ENCODE measurements at places on chromosomes 4 and X.

DNA sequence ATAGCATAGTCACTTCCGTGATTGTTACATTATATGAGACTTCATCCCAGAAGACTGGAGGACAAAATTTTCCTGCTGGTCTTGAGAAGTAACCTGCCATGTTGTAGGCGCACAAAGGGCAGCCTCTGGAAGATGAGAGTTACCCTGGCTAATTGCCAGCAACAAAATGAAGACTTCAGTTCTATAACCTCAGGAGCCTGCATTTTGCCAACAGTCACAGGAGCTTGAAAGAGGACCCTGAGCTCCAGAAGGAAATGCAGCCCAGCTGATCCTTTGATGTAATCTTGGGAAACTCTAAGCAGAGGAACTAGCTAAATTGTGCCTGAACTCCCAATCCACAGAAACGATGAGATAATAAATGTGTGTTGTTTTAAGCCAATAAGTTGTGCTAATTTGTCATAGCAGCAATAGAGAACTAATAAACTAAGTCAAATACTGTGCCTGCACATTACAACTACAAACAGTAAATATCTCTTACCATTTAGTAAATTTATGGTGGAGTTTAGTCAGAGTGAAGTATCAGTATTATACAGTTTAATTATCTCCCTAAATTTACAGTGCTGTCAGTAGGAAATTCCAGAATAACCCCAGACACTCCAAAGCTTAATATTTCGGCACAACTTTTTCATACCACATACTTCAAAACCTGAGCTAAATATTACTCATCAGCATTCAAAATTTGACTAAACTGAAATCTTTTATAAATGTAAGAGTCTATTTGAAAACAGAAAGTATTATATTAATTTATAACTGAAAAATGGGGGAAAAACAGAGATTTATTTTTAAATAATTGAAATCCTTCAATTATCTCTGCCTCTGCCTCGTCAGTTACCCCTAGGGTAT, 90.1 kb upstream of the MAPK10 start:
- no peaks in the 10 kb centered on the region for H3K4me1 ChIP-seq
- no peak overlapping the region for H3K4me3 ChIP-seq
- no peak for DNase-seq
- H3K36me3 ChIP-seq: no peaks in the 10 kb centered on the region

DNA sequence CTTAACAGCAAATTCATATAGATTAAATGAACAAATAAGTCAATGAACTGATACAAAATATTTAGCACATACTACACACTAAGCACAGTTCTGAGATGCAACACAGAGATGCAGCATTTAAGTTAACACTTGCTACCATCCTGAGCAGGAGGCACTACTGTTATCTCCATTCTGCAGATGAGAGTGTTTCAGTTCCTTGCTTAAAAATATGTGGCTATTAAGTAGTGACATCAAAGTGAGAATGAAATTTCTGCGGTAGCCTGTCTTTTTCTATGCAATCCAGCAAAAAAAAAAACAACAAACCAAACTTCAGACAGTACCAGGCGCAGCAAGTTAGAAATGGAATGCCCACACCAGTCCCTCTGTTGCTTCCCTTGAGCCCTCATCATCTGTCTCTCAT, 90.8 kb downstream of the SHISA3 start:
- H3K4me3 ChIP-seq: no peak overlapping the region
- no peaks in the 10 kb centered on the region for H3K36me3 ChIP-seq

- peaks cover 32% of the 10 kb centered on the region for H3K4me1 ChIP-seq
- DNase-seq: peak; percentile 95
- peak overlapping the region; percentile 64 for H3K27ac ChIP-seq
These were observed 21.0 kb upstream of the BCORL1 start for GRCh38 chrX:129961180-129962083.

DNA sequence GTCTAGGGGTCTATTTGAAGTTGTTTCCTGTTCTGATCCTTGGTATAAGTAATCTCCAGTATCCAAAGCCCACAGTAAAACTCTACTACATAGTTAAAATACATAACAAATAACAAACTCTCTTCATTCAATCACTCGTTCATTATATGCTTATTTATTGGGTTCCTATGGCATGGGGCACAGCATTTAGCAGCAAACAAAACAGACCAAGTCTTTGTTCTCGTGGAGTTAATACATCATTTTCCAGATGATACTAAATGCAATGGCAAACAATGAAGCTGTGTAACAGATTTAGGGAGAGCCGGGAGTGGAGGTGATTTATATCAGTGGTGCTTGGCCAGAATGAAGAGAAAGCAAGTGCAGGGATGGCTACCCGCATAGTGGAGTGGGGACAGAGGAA, 36.6 kb upstream of the SPARCL1 start:
- no peaks in the 10 kb centered on the region for H3K27me3 ChIP-seq
- H3K4me3 ChIP-seq: no peak overlapping the region
- no peak for DNase-seq
- no peak overlapping the region for H3K27ac ChIP-seq
- no peaks in the 10 kb centered on the region for H3K36me3 ChIP-seq
- no peaks in the 10 kb centered on the region for H3K4me1 ChIP-seq

DNA sequence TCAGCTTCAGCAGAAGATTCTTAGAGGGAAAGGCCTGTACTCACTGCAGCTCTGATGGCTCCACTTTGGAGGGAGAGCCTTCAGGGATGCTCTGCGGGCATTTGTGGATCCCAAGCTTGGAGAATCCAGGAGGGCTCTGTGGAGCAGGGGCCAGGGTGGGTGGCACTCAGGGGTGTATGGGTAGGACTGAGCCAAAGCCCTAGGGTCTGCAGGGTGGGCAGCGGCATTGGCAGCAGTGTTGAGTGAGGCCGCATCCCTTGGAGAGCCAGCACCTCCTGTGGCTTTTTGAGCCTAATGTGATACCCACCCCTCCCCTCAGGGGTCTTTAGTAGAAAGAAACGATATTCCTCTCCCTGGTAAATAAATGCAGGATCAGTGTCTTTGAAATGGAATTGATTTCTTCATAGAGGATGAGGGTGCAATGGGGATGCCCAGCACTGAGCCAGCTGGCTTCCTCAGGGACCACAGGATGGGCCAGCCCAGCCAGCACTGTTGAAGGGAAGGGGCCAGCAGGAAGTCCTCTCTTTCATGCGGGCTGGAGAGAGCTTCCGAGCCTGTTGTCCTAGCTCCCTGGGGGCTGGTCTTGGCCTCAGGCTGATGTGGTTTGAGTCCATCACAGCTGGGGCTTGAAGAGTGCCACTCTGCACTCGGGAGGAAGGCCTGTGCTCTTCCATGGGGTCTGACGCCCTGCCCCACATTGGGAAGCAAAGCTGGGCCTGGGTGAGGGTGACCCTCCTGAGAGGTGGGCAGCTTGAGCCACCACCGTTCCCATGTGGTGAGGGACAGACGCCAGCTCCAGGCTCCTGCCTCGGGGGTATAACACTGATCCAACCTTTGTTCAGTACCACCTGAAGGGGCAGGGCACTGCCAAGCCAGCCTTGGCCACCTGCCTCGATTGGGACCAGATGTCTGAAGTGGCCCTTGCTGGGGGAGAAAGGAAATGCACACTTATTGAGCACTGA, 49.5 kb downstream of the PSAPL1 start:
- no peak overlapping the region for H3K4me3 ChIP-seq
- peak; percentile 44 for DNase-seq
- H3K4me1 ChIP-seq: no peaks in the 10 kb centered on the region
- no peaks in the 10 kb centered on the region for H3K36me3 ChIP-seq
- H3K27me3 ChIP-seq: no peaks in the 10 kb centered on the region

DNA sequence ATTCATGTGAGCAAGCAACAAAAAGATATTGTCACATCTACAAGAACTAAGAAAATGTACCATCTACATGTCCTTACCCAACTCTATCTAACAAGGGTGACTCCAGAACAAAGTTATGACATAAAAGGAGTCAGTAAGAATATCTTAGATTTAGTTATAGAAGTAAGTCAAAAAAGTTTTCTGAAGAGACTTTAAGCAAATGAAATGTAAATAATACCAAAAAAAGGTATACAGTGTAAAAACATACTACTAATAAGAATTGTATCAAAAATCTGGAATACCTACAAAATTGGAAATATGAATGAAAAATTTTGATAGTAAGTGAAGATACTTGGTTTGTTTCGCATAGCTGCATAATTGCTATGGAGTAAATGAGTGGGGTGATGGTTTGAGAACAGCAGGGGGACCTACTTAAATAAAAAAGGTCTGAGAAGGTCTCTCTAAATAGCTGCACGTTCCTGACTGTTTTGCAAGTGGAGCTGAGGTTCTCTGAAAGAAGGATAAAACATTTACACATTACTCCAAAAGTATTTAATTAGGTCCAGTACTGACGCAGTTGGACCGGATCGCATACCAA, 51.0 kb upstream of the ENPP6 start:
- H3K36me3 ChIP-seq: no peaks in the 10 kb centered on the region
- H3K27me3 ChIP-seq: no peaks in the 10 kb centered on the region
- H3K27ac ChIP-seq: peak overlapping the region; percentile 95

GRCh38 chr4:14568351-14568750, 433.9 kb upstream of the CPEB2 start:
- H3K4me3 ChIP-seq: no peak overlapping the region
- H3K4me1 ChIP-seq: no peaks in the 10 kb centered on the region

DNA sequence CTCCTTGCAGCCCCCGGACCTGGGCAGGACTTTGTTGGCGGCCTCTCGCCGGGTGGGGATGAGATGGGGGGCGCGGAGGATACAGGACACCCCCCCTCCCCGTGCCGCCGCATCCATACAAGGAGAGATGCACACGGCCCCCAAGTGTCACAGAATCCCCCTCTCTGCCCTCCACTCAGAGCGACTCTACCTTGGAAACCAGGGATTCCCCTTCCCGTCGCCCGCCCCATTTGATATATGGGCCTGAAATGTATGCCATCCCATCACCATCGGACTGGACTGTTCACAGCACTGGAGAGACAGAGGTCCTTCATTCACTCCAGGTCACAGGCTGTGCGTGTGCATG, 426 bp downstream of the PORCN start:
- peak overlapping the region; percentile 60 for H3K27ac ChIP-seq
- H3K36me3 ChIP-seq: no peaks in the 10 kb centered on the region
- peak overlapping the region; percentile 60 for H3K4me3 ChIP-seq
- H3K4me1 ChIP-seq: peaks cover 10% of the 10 kb centered on the region

- no peak overlapping the region for H3K27ac ChIP-seq
- no peaks in the 10 kb centered on the region for H3K27me3 ChIP-seq
- H3K4me1 ChIP-seq: no peaks in the 10 kb centered on the region
- H3K36me3 ChIP-seq: no peaks in the 10 kb centered on the region
These were observed 811.9 kb upstream of the PCDH7 start for GRCh38 chr4:29908276-29908675.

GRCh38 chrX:16754019-16754418, 32.2 kb upstream of the TXLNG start:
- no peaks in the 10 kb centered on the region for H3K4me1 ChIP-seq
- no peaks in the 10 kb centered on the region for H3K27me3 ChIP-seq
- no peak overlapping the region for H3K27ac ChIP-seq
- H3K4me3 ChIP-seq: no peak overlapping the region
- DNase-seq: no peak

DNA sequence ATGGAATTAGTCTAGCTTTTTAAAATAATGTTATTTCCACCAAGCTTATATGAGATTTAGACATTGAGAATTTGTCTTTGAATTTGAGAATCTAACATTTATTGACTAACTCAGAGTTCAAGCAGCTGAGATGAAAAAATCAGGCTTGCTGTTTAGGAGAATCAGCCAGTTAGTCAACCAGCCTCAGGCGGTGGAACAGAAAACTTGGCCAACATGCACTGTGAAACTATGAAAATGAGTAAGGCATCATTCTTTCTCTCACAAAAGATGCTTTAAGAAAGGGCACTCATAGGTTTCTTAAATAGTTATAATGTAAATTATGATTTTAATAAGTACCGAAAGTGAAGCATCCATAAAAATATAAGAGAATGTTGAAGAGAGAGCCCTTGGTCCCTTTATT, 84.2 kb downstream of the NFKB1 start:
- H3K4me1 ChIP-seq: peaks cover 16% of the 10 kb centered on the region
- DNase-seq: no peak
- H3K4me3 ChIP-seq: no peak overlapping the region
- no peaks in the 10 kb centered on the region for H3K27me3 ChIP-seq

DNA sequence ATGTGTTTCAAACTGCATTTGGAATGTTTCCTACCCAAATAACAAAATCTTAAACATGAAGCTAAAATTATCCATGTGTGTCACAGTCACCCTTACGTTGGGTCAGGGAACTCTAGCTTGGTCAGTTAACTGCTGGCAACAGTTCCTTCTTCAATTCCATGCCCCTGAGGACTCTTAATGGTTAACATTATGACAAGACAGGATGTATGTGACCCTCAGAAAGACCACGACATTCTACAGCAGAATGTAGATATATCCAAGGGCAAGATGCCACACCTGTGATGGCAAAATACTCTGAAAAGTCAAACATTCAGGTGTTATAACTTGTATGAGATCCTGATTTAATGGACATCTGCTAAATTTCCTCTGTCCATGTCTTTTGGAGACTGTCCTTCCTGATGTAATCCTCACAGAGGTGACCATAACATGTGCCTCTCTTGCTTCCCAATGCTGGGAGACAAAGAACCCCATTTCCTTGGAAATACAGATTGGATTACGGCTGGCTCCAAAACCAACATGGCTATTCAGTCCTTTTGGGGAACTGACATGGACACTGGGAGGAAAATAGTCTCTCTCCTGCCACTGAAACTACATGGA, 39.1 kb downstream of the YTHDC1 start:
- H3K27ac ChIP-seq: no peak overlapping the region
- no peaks in the 10 kb centered on the region for H3K27me3 ChIP-seq
- H3K4me1 ChIP-seq: no peaks in the 10 kb centered on the region

DNA sequence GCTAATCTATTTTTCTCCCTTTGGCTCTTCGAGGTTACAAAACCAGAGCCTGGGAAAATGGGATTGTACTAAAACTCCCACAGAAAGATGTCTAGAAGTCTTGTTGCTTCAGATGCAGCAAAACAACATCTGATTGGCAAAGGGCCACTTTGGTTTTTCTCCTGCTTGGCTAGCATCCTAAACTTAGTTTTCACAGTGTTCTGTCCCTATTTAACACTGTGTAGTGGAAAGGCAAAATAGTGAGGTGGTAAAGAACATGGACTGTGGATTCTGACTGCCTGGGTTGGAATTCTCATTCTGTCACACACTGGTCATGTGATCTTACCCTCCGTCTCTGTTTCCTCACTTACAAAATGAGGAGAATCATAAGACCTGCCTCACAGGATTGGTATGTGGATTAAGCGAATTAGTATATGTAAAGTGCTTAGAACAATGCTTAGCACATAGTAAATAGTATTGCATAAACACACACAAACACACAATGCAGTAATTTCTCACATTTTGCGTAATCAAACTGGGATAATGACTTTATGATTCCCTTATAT, 23.5 kb downstream of the TIGD2 start:
- no peak overlapping the region for H3K4me3 ChIP-seq
- H3K4me1 ChIP-seq: no peaks in the 10 kb centered on the region
- no peak for DNase-seq
- no peak overlapping the region for H3K27ac ChIP-seq

GRCh38 chrX:43589735-43590134, 66.4 kb upstream of the MAOA start:
- no peak for DNase-seq
- H3K4me1 ChIP-seq: no peaks in the 10 kb centered on the region
- no peak overlapping the region for H3K4me3 ChIP-seq
